ENCODE measurements at places on chromosomes 11 and 22.

DNA sequence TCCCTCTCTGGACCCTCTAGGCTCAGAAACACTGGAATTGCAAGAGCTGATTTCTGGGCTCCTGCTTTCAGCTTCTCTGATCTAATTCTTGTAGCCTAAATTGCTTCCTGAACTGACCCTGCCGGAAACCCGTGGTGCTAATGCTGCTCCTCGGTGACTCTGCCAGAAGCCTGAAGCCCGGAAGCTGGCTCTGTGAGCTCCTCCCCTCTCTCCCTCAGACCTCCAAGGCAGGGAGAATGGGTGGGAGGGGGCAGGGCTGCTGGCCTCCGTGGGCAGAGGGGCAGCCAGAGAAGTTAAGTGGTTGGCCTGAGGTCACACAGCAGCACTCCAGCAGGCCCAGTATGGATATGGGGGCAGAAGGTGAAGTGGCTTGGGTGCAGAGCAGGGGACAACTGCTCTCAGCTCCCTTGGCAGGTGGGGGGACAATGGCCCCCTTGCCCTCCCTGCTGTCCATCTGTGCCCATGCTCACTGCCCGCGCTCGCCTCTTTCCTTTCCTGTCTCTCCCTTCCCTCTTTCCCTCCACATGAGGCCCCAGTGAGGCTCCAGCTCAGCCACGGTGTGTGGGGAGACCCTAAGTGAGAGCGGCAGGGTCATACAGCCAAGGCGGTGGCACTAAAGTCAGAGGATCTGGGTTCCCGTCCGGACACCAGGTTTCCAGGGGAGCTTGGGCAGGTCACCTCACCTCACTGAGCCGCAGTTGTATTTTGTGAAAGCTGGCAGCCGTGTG is 16.2 kb downstream of the CAPN5 start:
- DNase-seq, result peak; percentile 28

GRCh38 chr11:36292311-36292722 is 3.1 kb upstream of the COMMD9 start:
- DNase-seq, result peak; percentile 55

DNA sequence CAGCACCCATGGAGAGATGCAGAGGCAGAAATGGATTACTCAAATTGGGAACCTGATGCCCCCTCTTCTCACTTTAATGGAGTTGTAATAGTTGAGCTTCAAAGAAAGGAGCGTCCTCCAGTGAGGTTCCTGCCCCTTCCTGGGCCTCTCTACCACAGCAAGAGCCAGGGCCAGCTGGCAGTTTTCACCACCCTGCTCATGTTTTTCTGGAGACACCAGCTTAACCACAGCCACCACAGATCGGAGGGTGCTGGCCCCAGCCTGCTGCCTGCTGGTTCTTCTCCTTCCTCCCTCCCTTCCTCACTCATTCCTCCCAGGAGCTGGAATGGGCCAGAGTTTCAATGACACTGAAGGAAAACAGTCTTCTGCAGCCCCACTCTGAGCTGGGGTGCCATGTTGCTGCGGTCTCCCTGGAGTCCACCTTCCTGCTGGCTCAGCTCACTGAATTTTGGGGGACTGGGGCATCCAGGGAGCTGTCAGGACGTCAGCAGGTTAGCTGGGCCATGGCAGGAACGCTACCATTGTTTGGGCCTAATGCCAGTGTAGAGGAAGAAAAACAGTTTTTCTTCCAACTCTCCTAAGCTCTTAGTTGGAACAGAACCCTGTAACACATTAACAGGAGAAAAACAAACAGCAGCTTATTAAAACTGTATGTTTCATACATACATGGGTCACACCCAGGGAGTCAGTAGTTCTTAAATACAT is 57.7 kb downstream of the TRAF6 start:
- DNase-seq, result no peak

DNA sequence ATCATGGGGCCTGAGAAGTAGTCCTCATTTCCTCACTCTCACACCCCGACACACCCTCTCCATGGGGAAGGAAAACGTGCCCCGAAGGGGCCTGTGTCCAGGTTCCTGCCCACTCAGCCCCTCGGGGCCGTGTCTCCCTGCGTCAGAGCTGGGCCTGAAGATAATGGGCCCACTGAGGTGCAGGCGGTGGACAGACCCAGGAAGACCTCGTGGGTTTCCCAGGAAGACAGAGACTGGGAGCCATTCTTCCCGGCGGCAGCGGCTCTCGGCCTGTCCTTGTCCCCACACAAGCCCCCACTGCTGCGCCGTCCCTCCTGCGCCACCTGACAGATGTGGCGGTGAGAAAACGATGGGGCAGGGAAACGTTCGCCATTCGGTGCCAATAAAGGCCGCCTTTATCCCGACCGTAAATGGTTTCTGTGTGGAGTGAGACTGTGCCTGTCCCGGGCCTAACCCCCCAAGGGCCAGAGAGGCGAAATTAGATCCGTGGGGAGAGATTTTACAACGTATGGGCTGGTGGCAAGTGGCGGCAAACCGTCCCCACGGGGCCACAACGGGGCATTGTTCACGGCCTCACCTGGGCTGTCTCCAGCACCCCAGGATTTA is 89.0 kb downstream of the CDKN1C start:
- no peak for DNase-seq

DNA sequence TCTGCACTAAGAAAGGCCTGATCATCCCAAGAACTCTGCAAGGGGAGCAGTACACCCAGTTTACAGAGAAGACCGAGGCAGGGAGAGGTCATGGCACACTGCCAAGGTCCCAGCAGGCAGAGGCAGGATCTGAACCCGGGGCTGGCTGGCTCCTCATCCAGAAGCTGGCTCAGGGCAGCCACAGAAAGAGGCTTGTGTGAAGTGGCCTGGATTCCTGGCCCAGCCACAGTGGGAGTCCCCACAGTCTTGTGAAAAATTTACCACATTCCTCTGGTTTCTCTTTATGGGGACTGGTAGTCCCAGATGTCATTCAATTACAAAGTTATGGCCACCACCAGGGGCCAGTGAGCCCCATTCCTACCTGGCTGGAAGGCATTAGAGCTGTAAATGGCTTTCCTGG is 440.5 kb downstream of the MIAT start:
- peak; percentile 71 for DNase-seq

All from mesendoderm (in vitro differentiated cells).